Naive B cell (primary cell): ENCODE measurements at places on chromosomes 1 and 21.

- no peak overlapping the region for H3K4me3 ChIP-seq
- no peaks in the 10 kb centered on the region for H3K36me3 ChIP-seq
- peaks cover 6% of the 10 kb centered on the region for H3K4me1 ChIP-seq
- DNase-seq: no peak
Observed at GRCh38 chr1:61424382-61424781, 300.6 kb downstream of the TM2D1 start.

GRCh38 chr21:41405321-41405720 is 20.7 kb upstream of the MX1 start:
- no peak overlapping the region for H3K4me3 ChIP-seq
- H3K27ac ChIP-seq: no peak overlapping the region
- peaks cover 63% of the 10 kb centered on the region for H3K36me3 ChIP-seq

DNA sequence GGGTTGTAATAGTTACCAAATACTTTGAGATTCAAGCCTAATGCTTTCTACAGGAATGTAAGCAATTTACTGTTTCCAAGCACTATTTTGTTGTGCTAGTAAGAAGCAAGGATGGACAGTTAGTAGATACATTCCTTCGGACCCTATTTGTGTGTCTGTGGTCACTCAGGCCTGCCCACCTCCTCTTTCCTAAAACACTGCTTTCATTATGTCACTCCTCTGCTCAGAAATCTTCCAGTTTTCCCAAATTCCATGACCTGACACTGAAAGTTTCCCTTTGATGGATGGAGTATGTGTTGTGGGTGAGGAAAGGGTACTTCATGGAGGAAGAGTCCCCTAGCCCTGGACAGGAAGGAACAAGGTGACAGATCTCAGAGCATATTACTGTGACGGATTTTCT is 141.1 kb downstream of the DISP1 start:
- DNase-seq: no peak
- H3K4me3 ChIP-seq: no peak overlapping the region

GRCh38 chr1:26031611-26032220 is 10.1 kb downstream of the EXTL1 start:
- no peak overlapping the region for H3K27ac ChIP-seq
- peaks cover 7% of the 10 kb centered on the region for H3K4me1 ChIP-seq
- no peak for DNase-seq
- H3K27me3 ChIP-seq: peaks cover 52% of the 10 kb centered on the region
- H3K4me3 ChIP-seq: no peak overlapping the region

- DNase-seq: no peak
- peaks cover 11% of the 10 kb centered on the region for H3K27me3 ChIP-seq
- H3K36me3 ChIP-seq: no peaks in the 10 kb centered on the region
- H3K27ac ChIP-seq: no peak overlapping the region
- no peaks in the 10 kb centered on the region for H3K4me1 ChIP-seq
Observed at GRCh38 chr1:51172811-51173210, 63.3 kb upstream of the RNF11 start.

DNA sequence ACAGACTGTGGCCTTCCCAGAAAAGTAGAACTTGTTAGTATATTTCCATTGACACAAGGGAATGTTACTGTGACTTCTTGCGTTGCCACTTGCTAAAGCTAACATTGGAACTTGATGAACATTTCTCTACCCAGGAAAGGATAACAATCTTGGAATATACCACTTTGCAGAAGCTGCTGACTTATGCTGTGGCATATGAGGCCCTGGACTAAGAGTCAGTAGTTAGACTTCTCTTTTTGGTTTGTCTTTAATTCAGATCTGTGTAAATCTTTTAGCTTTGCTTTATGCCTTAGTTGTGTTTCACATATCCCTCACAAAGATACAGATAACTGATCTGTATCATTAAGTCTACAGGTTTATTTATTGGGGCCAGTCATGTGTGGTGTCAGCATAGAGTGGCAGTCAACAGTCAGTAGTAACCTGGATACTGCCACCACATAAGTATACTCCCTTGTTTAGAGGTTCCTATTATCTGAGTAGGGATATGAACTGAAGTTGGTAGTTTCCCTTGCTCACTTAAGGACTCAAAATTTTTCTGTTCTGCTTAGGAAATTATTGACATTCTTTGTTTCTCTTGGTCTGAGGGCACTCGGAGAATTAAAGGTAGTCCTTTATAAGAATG is 14.7 kb downstream of the RNF2 start:
- H3K27me3 ChIP-seq: no peaks in the 10 kb centered on the region
- H3K4me1 ChIP-seq: peaks cover 64% of the 10 kb centered on the region
- no peak for DNase-seq

DNA sequence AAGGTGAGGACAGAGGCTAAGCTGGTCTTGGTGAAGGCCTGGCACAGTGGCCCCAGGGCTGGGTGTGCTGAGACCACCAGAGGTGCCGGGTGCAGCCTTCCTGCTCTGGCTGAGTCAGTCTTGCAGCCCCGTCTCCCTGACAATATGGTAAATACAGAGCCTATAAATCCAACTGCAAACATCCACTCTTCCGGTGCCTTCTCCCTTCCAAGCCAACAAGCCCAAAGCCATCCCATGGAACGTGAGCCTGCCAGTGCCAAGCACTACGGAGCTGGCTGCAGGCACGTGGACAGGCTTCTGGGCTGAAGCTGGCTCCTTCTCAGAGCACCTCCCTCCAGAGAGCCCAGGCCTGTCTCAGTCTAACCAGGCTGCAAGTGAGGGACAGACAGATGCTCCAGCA is 70.0 kb downstream of the TRABD2B start:
- H3K27ac ChIP-seq: peak overlapping the region; percentile 77
- no peaks in the 10 kb centered on the region for H3K4me1 ChIP-seq
- H3K4me3 ChIP-seq: no peak overlapping the region
- peaks cover 38% of the 10 kb centered on the region for H3K27me3 ChIP-seq
- no peak for DNase-seq

DNA sequence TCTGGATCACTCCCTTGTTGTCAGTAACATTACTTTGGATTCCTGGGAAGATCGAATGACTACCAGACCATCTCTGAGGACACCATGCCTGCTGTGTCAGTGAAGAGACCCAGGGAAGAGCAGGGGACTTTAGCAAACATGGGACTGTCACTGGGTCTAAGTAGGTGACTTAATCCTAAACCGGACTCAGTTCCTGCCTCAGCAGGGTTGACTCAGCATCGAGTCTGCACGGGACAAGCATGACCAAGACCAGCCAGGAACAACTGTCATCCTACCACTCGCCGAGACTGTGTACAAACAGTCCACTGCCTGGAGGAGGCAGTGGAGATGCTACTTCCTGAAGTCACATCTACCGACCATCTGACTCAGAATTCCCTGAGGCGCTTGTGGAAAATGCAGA is 53.2 kb upstream of the RAB4A start:
- H3K27ac ChIP-seq: no peak overlapping the region
- no peak for DNase-seq
- H3K36me3 ChIP-seq: no peaks in the 10 kb centered on the region

DNA sequence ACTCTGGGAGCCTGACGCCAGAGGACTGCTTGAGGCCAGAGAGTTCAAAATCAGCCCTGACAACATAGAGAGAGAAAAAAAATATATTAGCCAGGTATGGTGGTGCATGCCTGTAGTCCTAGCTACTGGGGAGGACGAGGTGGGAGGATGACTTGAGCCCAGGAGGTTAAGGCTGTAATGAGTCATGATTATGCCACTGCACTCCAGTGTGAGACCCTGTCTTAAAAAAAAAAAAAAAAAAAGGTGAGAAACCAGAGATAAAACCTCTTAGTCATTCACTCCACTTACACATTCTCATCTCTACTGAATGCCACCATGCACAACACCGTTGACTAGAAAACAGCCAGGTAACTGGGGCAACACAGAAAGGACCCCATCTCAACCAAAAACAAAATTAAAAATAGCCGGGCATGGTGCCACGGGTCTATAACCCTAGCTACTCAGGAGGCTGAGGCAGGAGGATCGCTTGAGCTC is 178.1 kb downstream of the SLC45A1 start:
- H3K27me3 ChIP-seq: no peaks in the 10 kb centered on the region
- peaks cover 37% of the 10 kb centered on the region for H3K4me1 ChIP-seq
- peak overlapping the region; percentile 95 for H3K27ac ChIP-seq
- H3K36me3 ChIP-seq: no peaks in the 10 kb centered on the region
- no peak for DNase-seq
- H3K4me3 ChIP-seq: peak overlapping the region; percentile 80

- no peak for DNase-seq
- no peaks in the 10 kb centered on the region for H3K4me1 ChIP-seq
- H3K27ac ChIP-seq: no peak overlapping the region
- H3K4me3 ChIP-seq: no peak overlapping the region
Observed at GRCh38 chr1:166064313-166064926, 102.4 kb downstream of the FAM78B start.

GRCh38 chr1:112563341-112563740 is 54.6 kb downstream of the WNT2B start:
- no peak overlapping the region for H3K4me3 ChIP-seq
- H3K4me1 ChIP-seq: peaks cover 5% of the 10 kb centered on the region
- no peak overlapping the region for H3K27ac ChIP-seq

- no peaks in the 10 kb centered on the region for H3K27me3 ChIP-seq
- H3K36me3 ChIP-seq: peaks cover 5% of the 10 kb centered on the region
- peak overlapping the region; percentile 15 for H3K27ac ChIP-seq
- peaks cover 56% of the 10 kb centered on the region for H3K4me1 ChIP-seq
- no peak overlapping the region for H3K4me3 ChIP-seq
Observed at GRCh38 chr1:111227851-111228747, 586 bp downstream of the CHI3L2 start.

GRCh38 chr1:176789571-176790090 is 326.7 kb downstream of the PAPPA2 start:
- no peaks in the 10 kb centered on the region for H3K36me3 ChIP-seq
- no peak for DNase-seq
- no peak overlapping the region for H3K4me3 ChIP-seq
- H3K27ac ChIP-seq: no peak overlapping the region
- no peaks in the 10 kb centered on the region for H3K4me1 ChIP-seq
- no peaks in the 10 kb centered on the region for H3K27me3 ChIP-seq

DNA sequence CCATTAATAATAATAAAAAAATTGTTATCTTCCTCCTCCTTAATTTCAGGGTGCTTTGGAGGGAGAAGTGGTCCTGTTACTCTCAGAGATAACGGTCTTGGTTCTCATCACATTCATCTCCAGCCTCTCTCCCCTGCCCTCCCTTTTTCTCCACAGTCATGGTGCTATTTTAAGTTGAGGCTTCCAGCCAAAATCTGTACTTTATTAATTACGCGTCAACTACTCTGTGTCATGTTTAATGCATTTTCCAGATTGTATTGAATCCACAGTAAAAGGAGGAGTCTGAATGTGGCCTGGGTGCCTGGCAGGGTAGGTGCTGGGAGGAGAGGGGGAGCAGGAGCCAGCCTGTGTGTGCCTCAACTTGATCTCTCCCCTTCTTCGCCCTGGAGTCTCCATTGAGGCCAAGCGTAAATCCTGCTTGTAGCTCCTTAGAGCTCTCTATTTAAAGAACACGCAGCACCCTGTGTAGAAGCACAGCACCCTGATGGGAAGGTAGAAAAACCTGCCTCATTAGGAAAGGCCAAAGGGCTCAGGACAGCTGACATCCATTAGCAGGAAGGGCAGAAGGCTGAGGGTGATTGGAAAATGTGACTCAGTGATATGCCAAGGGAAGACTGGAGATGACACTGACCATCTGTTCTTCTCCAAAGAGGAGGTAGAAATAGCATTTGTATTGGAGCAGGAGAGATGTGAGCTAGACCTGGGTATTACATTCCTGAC is 82.4 kb downstream of the PLXNA2 start:
- no peak overlapping the region for H3K4me3 ChIP-seq
- DNase-seq: no peak
- H3K4me1 ChIP-seq: no peaks in the 10 kb centered on the region
- H3K27ac ChIP-seq: no peak overlapping the region
- no peaks in the 10 kb centered on the region for H3K36me3 ChIP-seq

- H3K4me1 ChIP-seq: peaks cover 4% of the 10 kb centered on the region
- no peak overlapping the region for H3K4me3 ChIP-seq
- H3K27ac ChIP-seq: no peak overlapping the region
- no peak for DNase-seq
- peaks cover 47% of the 10 kb centered on the region for H3K27me3 ChIP-seq
Observed at GRCh38 chr1:21586846-21587601, 77.8 kb downstream of the ALPL start.

DNA sequence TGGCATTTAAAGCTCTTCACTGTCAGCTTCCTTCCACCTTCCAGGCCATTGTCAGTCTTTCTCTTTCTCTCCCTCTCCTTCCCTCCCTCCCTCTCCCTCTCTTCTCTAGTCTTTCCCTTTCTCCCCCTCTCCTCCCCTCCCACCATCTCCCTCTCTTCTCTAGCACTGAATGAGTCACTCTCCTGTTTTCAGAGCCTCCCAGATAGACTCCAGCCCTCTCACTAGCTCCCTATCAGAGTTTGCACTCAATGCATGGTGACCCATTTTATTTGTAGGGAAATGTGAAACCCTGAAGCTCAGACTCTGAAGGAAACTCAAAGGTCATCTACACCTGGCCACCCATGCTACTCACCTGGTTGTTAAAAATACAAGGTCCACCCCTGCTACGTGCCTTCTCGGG is 4.4 kb upstream of the MATN1 start:
- DNase-seq: no peak
- H3K36me3 ChIP-seq: no peaks in the 10 kb centered on the region
- peaks cover 75% of the 10 kb centered on the region for H3K4me1 ChIP-seq
- peak overlapping the region; percentile 56 for H3K4me3 ChIP-seq
- H3K27ac ChIP-seq: peak overlapping the region; percentile 39

DNA sequence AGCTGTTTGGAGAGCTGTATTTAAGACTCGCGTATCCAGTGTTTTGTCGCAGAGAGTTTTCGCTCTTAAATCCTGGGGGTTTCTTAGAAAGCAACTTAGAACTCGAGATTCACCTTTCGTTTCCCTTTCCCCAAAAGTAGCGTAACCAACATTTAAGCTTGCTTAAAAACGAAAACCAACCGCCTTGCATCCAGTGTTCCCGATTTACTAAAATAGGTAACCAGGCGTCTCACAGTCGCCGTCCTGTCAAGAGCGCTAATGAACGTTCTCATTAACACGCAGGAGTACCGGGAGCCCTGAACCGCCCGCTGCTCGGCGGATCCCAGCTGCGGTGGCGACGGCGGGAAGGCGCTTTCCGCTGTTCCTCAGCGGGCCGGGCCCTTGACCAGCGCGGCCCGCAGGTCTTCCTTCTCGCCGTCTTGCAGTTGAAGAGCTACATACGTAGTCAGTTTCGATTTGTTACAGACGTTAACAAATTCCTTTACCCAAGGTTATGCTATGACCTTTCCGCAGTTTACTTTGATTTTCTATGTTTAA is 1.9 kb downstream of the OLIG1 start:
- peaks cover 70% of the 10 kb centered on the region for H3K27me3 ChIP-seq
- peaks cover 11% of the 10 kb centered on the region for H3K4me1 ChIP-seq
- peak overlapping the region; percentile 44 for H3K4me3 ChIP-seq

DNA sequence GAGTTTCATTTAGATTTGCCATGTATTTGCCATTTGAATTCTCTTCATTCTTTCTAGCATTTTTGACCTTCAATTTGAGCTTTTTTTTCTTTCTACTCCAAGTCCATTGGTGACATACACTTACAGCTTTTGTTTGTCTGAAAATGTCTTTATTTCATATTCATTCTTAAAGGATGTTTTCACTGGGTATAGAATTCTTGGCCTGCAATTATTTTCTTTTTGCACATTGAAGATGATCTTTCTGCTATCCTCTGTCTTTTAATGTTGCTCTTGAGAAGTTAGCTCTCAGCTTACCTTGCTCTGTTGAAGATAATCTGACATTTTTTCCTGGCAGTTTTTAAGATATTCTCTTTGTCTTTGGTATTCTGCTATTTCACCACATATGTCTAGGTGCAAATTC is 16.6 kb upstream of the TINAGL1 start:
- H3K4me1 ChIP-seq: no peaks in the 10 kb centered on the region
- H3K27me3 ChIP-seq: peaks cover 4% of the 10 kb centered on the region
- DNase-seq: no peak
- peaks cover 18% of the 10 kb centered on the region for H3K36me3 ChIP-seq
- no peak overlapping the region for H3K27ac ChIP-seq

GRCh38 chr1:31460027-31460426 is 47.0 kb downstream of the SERINC2 start:
- no peak for DNase-seq
- H3K27ac ChIP-seq: no peak overlapping the region
- no peak overlapping the region for H3K4me3 ChIP-seq
- H3K36me3 ChIP-seq: peaks cover 28% of the 10 kb centered on the region
